Naive thymus-derived CD8-positive, alpha-beta T cell (primary cell): ENCODE measurements at places on chromosomes 3 and 15.

DNA sequence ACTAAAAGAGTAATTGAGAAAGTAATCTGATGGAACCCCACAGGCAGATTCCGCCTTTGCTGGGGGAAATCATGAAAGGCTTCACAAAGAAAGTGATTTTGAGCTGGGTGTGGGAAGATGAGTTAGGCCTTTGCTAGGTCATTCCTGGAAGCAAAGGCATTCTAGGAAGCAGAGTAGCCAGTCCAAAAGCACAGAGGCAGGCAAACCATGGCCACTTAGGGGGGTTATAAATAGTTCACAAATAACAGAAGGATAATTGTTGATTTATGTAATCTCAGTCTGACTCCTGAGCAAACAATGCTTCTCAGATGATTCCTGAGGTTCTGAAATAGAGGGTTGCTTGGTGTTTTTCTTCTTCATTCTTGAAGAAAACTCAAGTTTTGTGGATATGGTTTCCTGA, 576.3 kb downstream of the NTRK3 start:
- DNase-seq = no peak

GRCh38 chr3:33482111-33482521, 41.9 kb upstream of the UBP1 start:
- DNase-seq = no peak

DNA sequence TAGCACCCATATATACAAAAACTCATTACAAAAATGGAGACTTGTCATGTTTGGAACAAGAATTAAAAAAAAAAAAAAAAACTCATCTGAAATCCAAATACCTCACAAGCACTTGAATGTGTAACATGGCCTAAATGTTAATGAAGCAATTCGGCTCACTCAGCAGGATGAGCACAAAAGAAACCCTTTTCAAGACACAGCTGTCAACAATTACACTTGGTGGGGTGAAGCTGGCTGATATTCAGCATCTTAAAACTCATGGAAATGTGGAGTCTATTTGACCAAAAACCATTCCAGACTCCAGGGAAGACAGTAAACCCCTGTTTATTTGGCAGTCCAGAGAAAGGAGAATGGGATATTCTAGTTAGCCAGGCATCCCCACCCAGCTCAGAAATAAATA, 205.4 kb upstream of the TSC22D2 start:
- no peak for DNase-seq

- no peak for DNase-seq
Measured at GRCh38 chr3:14458434-14459275, 56.2 kb downstream of the SLC6A6 start.

GRCh38 chr3:39184081-39184967, 8.1 kb downstream of the XIRP1 start:
- no peak for DNase-seq

- DNase-seq = peak; percentile 77
Measured at GRCh38 chr3:113005611-113006010, 14.8 kb downstream of the GTPBP8 start.

- DNase-seq = no peak
Measured at GRCh38 chr3:55531321-55531720, 44.2 kb upstream of the WNT5A start.

GRCh38 chr3:165185707-165186327, 10.4 kb downstream of the SLITRK3 start:
- DNase-seq = peak; percentile 7

- DNase-seq = no peak
Measured at GRCh38 chr3:83581546-83581945, 1377.2 kb upstream of the CADM2 start.

DNA sequence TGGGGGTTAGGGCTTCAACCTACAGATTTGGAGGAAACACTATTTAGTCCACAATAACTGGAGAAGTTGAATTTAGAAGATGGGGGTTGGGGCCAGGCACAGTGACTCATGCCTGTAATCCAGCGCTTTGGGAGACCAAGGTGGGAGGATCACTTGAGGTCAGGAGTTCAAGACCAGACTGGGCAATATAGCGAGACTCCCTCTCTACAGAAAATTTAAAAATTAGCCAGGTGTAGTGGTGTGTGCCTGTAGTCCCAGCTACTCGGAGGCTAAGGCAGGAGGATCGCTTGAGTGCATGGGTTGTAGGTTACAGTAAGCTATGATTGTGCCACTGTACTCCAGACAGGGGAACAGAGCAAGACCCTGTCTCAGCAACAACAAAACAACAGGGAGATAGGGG, 5.0 kb upstream of the DYNLT2B start:
- no peak for DNase-seq

DNA sequence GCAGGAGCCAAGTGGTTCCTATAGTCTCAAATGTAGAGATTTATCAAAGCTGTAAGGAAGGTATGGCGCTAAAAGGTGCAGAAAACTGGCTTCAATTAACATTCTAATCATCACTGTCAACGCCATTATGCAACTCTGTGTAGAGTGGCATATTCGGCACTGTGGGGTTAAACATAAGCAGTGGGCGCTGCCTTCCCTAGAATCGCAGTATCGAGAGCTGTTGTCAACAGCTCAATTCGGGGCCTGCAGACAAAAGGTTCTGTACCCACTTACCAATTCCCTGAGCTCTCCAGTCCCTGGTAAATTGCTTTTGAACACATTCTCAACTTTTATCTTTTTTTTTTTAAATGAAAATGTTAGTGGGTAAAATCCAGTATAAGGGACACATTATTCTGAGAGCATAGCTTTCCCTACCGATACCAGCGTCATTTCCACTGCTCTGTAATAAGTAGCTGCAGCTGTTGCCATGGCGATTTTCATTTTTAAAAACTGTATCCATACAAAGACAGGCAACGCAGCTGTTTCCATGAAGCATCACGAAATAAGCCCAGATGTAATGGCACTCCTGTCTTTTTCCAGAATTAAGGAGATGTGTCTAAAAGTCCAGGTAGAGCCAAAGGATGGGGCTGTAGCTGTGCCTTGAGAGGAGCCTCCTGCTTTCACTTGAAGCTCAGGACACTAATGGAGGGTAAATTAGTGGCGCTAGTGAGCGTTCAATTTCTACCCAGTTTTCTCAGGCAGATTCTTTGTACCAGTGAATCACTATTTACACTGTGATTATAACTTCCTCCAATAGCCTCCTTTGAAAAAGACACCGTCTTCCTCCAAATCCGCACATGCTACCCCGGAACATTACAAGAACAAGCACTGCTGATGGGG, 250.3 kb downstream of the SLC9A9 start:
- no peak for DNase-seq

DNA sequence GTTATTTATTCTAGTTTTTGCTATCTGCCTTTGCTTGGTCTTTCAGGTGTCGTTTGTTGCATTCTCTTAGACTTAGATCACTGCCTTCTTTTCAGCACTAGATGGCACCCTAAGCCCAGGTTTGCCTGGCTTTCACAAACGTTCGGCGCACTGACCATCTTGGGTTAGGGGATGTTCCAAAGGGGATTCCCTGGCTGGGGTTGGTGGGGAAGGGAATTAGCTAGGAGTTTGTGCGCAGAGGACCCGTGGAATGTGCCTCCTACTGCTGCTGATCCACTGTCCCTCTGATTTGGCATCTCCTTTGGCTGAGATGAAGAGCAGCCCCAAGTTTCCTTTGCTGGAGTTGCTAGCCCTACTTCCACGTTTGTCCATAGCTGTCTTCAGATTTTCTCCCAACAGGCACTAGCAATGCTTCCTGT, 33.9 kb downstream of the PFN2 start:
- DNase-seq = peak; percentile 3

GRCh38 chr3:157088601-157089454, 71.1 kb downstream of the CCNL1 start:
- DNase-seq = peak; percentile 85

DNA sequence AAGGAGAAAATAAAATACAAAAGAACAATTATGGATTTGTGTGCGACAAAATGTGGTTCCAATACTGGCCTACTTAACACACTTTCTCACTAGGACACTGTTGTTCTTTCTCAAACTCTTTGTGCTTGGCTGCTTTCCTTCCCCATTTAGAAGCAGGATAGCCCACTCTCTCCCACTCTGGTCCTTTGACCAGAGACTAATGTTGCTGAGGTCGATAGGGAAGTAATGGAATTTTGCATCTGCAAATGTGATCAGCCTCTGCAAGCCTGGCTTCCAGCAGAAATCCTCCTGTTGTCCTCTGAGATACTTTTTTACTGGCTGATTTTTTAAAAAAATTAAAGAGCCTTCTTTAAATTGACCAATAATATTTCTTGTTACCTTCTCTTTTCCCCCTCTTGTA, 71.0 kb downstream of the PPM1L start:
- no peak for DNase-seq

DNA sequence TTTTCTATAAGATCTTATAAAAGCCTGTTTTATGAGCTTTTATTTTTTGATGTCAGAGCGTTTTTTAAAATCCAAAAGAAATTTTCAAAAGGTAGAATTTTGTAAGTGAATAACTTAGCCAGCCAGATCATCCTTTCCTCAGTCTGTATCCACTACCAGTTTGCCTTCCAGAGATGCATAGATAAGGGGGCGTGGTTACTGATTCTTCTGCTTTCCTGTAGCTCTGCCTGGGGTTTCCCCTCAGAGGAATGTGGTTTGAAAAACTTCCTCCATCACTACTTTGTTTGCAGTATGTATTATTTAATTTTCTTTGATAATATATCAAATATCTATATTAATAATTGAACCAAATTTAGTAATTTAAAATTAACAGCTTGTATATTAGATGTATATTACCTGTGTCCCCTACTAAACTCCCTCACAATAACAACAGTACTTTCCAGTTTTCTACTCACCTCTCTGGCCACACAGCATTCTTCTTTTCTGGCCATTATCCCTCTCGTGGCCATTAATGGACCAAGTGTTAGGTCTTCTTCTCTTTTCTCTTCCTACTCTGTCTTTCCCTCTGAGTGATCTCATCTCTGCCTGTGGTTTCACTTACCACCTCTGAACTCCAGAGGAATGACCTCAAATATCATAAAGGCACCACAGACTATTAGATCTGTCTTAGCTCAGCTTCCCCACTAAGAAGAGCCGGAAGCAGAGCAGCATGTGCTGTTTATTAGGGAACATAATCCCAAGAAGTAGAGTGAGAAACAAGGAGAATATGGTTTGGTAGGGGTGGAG, 239.7 kb downstream of the UBE2E2 start:
- no peak for DNase-seq
